GM04504 (cell line): ENCODE measurements at places on chromosomes 7 and 10.

DNA sequence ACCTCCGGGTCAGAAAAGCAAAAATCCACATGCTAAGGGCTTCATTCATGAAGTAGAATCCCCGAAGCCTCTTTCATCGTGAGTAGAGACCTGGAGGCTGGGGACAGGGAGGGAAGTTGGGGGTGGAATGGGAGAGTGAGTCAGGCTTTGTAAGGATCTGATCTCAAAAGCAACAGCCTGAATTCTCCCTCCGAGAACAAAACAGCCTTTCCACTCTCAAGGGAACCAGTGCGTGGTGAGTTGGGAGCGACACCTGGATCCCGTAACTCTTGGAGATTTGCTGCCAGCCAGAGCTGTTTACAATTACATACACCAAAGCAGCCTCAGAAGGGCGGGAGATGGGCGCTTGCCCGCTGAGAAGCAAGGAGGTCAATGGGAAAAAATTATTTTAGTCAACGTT, 10.8 kb downstream of the AFAP1L2 start:
- DNase-seq, result no peak

DNA sequence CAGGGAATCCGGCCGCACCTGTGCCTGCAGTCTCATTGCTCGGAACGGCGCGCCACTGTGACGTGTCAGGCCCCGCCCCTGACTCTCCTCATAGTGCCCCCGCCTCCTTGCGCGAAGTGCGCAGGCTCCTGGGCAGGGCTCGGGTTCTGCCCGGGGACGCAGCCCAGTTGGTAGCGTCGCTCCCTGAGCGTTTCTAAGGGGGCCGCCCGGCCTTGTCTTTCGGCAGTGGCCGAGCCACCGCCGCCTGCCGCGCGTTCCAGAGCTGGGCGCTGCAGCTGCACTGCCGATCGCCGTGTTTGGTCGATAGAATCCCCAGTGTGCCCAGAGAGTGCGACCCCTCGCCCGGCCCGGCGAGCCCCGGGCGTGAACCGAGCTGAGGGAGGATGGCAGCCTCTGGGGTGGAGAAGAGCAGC, at the start of gene KLHL7:
Gene KLHL7, plus strand, starts transcription at position 142 of the 413 bp plus-strand sequence. Its CDS starts 242 bp downstream, at position 384.
- DNase-seq, result peak; percentile 72

GRCh38 chr7:134210227-134210626, 83.1 kb downstream of the LRGUK start:
- no peak for DNase-seq

DNA sequence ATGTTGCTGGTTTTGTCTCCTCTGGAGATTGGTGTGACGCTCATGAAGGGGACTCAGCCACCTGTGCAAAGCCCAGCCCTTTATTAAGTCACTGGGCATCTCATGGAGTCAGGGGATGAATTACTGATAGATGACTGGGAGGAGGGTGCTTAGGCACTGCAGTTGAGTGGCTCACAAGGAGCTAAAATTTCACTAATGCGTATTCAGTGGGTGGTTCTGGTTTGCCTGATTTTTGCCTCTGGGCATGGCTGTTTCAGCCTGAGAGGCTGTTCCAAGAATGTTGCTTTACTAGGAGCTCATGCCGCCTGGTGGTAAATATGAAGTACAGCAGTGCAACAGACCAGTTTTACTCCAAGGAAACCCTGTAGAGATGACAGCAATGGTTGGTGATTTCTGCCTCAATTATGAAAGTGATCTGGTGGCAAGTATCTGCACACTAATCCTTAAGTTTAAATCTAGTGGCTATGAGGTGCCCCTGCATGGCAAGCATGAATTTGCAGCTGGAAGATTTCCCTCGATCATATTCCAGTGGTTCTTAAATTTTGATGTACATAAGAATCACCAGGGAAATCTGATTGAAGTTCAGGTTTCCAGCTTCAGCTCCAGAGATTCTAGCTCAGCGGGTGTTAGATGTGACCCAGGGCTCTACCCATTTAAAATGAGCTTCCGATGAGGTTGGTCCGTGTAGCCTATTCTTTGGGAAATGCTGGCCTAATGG, 19.9 kb downstream of the ACTA2 start:
- peak; percentile 80 for DNase-seq

DNA sequence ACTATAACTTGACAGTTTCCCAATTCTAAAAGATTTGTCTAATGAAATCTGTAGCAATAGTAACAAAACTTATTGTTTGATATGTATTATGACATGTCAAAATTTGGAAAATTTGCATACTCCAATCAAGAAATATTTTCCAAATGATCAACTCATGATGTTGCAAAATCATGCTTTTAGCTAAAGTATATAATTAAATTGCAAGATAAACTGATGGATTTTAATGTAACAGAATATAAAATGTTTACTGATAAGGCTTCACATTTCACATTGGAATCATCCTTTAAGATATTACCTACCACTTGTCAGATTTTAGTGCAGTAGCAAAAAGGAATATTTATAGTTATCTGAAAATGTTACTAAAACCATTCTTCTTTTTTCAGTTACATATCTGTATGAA, 421.9 kb upstream of the SEMA3D start:
- no peak for DNase-seq

DNA sequence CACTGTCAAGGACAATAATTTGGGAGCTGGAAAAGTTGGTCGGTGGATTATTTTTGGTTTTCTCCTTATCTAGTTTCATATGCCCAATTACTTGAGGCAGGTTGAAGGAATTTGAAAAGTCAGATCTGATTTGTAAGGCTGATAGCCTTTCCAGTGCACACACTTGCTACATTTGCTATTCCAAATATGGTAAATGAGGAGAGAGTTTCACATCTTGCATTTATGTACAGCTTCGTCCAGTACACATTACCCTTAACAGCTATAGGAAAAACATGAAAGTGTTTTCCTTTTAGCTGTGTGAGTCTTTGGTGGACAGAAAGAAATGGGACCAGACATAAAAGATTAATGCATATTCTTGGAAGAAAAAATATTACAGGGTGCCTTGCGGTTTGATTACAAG, 201.8 kb downstream of the CELF2 start:
- DNase-seq, result no peak

DNA sequence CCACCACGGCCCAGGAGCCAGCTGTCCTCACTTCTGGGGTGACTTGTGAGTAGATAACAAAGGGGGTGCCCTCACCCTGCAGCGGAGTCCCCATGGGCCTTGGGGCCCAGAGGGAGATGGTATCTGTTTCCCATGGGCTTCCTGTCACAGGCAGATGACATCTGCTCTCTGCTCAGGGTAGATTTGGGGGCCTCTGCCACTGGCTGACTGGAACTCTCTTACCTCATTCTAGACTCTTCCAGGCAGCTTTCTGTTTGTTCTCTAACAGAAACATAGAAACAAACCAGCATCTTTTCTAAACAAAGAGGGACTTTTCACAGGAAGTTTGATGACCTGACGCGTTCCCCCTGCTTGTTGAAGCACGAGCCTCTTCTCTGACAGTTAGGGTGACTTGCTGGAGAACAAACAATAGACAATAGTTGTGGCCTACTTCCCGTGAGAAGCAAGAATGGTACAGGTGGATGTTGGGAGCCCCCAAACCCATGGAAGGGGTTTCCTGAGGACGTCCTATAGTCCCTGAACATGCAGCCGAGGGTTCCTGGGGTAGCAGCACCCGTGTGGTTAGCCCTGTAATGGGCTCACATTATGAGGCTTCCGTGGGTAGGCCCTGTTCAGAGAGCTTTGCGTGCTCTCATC, 61.6 kb downstream of the GRK5 start:
- no peak for DNase-seq

DNA sequence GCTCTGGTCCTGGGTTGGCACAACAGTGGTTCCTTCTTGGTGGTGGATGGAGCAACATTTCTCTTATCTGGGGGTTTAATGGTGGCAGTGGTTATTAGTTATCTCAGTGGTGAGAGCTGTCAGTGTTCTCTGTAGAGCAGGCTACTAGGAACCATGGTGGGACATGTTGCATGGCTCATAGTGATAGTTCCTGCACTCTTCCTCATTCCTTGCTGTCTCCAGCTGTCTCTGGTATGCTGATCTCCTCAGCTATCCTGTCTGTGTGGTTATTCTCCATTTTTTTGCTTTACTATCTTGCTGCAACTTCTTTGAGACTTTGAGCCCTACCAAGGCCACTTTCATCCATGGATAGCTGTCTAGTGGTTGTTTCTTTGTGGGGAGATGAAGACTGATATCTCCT, 44.0 kb downstream of the CCDC7 start:
- DNase-seq, result no peak

- DNase-seq, result no peak
Measured at GRCh38 chr10:32153931-32154330, 97.7 kb upstream of the KIF5B start.

- no peak for DNase-seq
Measured at GRCh38 chr10:8350250-8350967, 295.9 kb downstream of the GATA3 start.

GRCh38 chr10:79101560-79102497, 33.1 kb downstream of the ZMIZ1 start:
- DNase-seq, result no peak

DNA sequence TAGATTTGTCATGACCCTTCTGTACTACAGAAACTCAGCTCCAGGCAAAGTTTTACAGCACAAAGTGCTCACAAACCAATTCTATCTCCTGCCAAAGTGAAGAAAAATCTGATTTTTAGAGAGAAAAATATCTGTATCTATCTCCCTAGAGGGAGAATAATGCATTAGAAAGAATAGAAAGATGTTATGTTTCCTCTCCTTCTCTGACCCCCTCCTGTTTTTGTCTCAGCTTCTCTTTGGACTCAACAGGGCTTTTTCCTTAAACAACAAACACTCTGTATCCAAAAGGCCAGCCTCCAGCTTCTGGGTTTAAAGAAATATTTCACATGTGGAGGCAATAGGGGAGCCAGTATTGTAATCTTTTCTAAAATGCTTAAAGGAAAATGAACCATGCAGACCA, 627.4 kb downstream of the REEP3 start:
- DNase-seq, result no peak

GRCh38 chr10:87720665-87721064, 61.0 kb downstream of the PAPSS2 start:
- DNase-seq, result no peak

GRCh38 chr10:121404611-121405010, 193.6 kb downstream of the FGFR2 start:
- DNase-seq, result no peak

- no peak for DNase-seq
Measured at GRCh38 chr10:3470191-3470590, 297.6 kb upstream of the PITRM1 start.

DNA sequence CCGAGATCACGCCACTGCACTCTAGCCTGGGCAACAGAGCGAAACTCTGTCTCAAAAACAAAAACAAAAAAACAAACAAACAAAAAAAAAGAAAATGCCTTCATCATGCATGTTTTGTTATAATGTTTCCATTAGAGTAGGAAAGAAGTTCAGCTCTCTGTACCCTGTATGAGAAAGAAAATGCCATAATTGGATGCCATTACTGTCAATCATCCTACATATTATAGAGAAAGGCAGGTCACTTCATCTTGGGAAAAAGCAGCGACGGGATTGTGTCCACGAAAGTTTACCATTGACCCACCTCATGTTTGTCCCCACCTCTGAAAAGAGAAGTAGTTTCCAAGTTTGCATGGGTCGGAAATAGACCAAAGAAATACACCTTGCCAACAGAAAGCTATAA, 33.8 kb downstream of the SEC61G start:
- DNase-seq, result no peak

DNA sequence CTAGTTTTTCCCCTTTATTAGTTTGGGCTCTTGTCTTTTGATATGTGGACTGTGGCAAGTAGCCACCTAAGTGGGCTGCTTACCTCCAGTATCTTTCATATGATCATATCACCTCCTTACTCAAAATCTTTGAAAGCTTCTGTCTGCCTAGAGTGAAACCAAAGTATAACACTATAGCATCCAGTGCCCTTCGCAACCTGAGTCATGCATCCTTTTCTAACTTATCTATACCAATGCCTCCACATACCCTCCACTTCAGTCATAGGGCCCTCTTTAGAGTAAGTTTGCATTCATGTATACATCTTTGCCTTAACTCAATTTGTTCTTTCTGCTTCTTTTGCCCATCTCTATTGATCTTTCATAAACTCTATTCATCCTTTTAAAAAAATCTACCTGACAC, 15.7 kb upstream of the MACC1 start:
- no peak for DNase-seq

- no peak for DNase-seq
Measured at GRCh38 chr7:128000854-128001265, 30.4 kb downstream of the LRRC4 start.

DNA sequence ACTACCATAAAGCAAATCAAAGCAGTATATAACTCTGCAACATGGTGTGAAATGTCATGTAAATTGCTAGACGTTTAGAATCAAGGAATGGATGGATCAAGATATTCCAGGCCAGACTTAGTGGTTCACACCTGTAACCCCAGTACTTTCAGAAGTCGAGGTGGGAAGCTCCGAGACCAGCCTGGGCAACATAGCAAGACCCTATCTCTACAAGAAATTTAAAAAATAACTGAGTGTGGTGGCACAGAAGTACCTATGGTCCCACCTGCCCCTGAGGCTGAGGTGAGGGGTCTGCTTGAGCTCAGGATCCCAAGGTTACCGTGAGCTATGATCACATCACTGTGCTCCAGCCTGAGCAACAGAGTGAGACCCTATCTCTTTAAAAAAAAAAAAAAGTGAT, 2.8 kb upstream of the EZH2 start:
- DNase-seq, result no peak

GRCh38 chr10:78772986-78773530, 295.7 kb upstream of the ZMIZ1 start:
- DNase-seq, result no peak

DNA sequence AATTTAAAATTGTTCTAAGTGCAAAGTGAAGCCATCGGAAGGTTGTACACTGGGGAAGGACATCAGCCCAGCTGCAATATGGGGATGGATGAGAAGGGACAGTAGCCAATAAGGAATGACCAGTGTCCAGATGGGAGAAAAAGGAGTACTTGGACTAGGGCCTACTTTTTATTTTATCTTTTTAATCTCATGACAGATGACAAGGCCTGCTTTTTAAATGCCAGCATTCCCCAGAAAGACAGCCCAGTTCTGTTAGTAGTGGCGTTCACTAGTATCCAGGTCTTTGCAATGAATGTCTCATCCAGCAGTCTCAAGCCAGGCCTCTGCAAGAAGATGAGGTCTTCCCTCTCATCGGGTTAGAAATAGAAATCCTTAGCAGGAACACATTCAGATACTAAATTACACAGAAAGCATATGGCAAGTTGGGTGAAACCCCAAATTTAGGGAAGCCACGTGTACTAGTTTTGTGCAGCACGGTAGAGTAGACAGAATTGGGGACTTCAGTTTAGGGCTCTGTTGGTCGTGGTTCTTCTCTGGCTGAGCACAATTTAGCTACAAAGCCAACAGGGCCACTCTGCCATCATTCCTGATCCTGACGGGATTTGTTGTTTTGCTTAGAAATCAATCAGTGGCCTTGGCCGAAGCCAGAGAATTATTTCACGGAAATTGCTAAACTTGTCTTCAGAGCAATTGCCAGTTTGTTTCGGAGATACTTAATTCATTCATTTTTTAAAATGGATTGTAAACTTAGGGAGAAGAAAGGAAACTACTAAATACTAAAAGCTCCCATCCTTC, 227.8 kb downstream of the ARHGAP21 start:
- DNase-seq, result no peak
